ENCODE measurements at places on chromosomes 6 and 20. TPM values are rescaled to one million over a fixed set of nuclear protein-coding genes. Genes with fewer than 3 reads are reported as not detected.

DNA sequence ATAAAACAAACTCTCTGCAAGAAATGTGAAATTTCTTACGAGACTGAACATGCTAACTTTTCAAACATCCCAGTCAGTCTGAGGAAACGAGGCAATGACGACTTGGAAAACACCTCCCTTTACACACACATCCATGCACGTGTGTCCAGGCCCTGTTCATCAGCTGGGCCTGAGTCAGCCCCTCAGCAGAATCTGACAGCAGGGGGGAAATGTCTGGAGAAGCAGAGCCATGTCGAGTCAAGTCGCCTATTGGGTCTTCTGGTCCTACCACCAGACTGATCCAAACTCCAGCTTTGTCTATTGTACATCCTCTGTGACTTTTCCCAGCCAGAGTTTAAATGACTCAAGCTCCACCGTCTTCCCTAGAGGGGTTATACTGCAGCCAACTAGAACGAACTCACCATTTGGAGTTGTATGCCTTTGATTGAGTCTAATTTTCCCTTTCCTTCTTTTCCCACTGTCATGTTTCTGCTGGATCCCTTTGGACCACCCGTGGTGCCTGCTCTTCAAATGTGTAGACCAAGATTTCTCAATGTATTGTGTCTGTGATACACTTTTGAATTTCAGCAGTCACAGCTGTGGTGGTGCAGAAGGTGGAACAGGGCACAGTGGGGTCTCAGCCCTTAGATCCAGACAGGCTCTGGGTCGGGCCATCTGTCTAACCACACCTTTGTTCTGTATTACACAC lies 254.0 kb downstream of the CDC5L start:
- DNase-seq: no peak

GRCh38 chr20:41426086-41426830 lies 59.6 kb upstream of the EMILIN3 start:
- DNase-seq: no peak

Gene FAM135A
- 8.1 TPM for total RNA-seq

Gene TINAG
- total RNA-seq: not detected

DNA sequence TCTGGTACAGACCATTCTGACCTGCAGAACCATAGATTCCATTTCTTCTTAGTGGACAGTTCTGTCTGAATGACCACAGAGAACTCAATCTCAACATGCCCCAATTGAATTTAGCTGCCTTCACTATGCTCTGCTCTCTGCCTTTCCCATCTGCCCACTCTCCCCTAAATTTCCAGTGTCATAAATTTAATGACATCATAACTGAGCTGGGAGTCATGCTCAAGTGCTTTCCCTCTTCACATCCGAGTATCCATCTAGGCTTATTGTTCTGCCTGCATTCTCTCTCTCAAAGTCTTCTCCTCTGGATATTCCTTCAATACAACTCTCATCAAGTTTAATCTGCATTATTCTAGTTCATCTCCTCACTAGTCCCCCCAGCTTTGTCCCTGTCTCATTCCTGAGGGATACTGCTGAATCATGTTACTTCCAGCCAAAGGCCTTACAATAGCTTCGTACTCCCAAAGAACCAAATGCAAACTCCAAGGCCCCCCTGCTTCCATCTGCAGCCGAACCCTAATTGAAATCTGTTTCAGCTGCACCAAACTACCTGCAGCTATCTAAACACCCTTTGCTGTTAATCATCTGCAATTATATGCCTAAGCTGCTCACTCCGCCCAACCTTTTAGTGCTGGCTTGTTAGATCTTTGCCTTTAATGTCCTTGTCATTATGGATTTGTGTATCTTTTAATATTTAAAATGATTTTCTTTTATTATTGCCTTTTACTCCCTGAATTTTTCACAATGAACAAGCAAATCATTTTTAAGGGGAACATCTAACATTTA lies 46.1 kb downstream of the SLC35B3 start:
- DNase-seq: no peak

Gene LY6G6D
- total RNA-seq: not detected

GRCh38 chr6:128882991-128883611 lies at the start of gene LAMA2:
Gene LAMA2 (plus strand): TSS chr6:128883138. CDS start chr6:128883246, 108 bp downstream.
- DNase-seq: no peak

Gene PACSIN1
- total RNA-seq: 0.50 TPM

DNA sequence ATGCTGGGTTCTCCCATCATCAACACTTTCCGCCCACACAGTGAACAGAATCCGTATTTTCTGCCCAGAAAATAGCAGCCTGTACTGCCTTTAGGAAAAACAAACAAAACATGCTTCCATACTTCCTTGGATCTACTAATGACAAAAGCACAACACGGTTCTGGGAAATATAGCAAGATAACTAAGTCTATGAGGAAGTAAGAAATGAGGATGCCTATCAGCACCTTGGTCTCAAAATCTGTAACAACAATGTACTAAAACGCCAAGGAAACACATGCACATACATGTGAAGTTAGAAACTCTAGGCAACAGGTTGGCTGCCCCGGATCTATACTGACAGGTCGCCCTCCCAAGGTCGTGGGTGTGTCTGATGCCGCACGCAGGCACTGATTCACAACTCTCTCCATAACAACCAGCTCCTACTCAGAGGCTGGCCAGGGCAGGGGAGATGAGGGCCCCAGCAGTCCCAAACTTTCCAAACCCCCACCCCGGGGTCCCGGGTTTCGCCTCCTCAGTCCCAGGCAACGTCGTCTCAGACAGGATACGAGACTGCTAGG lies 710 bp downstream of the BTBD9 start:
- DNase-seq: peak; percentile 30

GRCh38 chr6:34235307-34236130 lies 1.2 kb upstream of the HMGA1 start:
- DNase-seq: peak; percentile 59

Gene ENPP4
- 2.9 TPM for total RNA-seq

Gene C20orf204
- total RNA-seq: 10.4 TPM

DNA sequence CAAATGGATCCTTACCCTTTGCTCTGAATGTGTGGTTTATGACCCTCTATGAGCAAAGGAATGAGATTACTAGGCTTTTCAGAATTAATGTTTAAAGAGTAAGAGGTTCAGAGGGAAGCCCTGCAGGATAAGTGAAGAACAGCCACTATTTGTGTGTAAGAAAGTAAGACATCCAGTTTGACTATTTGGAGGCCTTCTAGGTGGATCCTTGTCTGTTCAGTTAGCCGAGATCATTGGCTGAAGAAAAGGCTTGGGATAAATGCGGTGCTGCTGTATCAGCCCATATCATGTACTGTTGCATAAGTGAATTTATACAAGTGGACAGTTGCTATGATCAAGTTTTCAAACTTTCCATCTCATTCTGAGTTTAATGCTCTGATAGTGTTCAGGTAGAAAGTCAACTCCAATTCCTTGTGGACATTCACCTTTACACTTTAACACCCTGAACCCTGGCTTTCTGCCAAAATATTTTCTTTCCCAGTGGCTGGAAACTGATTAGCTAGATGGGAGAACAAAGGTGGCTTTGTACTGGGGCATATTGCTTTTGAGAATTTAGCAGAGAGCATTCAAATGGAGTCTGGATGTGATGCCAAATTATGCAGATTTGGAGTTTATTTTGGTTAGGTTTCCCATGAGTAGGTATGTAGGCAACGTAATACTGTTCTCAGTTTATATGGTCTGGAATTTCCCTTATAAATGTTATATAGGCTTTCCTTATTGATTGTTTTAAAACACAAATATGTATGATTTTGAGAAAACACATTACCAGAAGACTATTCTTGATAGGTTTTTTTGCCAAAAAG lies 15.0 kb downstream of the PARD6B start:
- no peak for DNase-seq

DNA sequence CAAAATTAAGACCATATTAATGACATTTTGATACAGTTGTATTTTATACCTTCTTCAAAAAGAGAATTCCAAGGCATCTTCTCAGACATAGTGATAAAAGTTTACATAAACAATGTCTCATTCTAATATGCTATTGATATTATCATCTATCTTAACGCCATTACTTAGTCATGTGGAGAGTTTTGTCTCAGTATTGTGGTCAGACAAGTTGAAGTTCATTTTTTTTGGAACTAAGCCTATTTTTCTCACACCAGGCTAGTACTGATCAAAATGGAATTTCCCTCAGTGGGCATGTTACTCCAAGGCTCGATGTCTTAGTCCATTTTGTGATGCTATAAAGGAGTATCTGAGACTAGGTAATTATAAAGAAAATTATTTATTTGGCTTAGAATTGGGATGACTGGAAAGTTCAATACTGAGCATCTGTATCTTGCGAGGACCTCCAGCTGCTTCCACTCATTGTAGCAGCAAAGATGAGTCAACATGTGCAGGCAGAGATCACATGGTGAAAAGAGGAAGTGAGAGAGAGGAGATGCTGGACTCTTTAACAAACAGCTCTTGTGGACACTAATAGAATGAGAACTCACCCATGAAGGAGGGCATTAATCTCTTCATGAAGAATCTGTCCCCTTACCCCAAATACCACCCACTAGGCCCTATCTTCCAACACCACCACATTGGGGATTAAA lies 825.5 kb upstream of the MANEA start:
- no peak for DNase-seq

Gene DDR1
- total RNA-seq: 5.6 TPM

DNA sequence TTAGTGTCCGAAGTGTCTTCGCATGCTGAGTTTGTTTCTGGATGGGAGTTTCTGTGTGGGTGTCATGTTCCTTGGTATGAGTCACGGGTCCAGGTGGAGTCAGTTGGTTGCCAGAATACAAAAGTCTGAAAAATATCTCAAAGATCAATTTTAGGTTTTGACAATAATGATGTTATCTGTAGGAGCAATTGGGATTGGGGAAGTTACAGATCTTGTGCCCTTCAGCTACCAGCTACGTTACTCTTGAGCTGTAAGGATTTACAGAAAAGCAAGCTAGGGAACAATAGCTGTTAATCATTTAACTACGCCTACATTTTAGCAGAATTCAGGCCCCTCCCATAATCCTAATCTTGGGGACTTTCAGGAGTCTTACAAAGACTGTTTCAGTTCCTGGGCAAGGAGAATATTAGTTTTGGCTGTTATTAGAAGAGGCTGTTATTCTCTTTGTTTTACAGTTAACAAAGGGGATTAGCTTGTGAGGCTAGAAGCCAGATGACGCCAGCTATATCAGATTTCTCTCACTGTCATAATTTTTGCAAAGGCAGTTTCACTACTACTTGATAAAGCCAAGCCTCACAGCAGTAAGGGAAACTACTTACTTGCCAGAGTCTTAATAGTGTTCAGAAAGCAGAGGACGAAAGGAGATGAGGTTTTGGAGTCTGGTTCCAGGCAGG lies 15.4 kb upstream of the SLC22A16 start:
- no peak for DNase-seq

Gene RXRB
- total RNA-seq: 64.4 TPM

Gene MOXD1
- total RNA-seq: not detected

GRCh38 chr20:16942756-16943155 lies 194.6 kb downstream of the OTOR start:
- no peak for DNase-seq

Gene RAD21L1
- not detected for total RNA-seq

Gene ASIP
- not detected for total RNA-seq

Gene CNKSR3
- not detected for total RNA-seq

- DNase-seq: no peak
Measured at GRCh38 chr6:148682252-148682651, 64.6 kb upstream of the UST start.

GRCh38 chr6:136335736-136336363 lies 46.2 kb upstream of the BCLAF1 start:
- no peak for DNase-seq

- DNase-seq: no peak
Measured at GRCh38 chr6:167828325-167828956, 1.7 kb downstream of the AFDN start.

- DNase-seq: no peak
Measured at GRCh38 chr6:12203001-12203400, 87.2 kb upstream of the EDN1 start.

- no peak for DNase-seq
Measured at GRCh38 chr6:81988871-81989270, 236.4 kb upstream of the TENT5A start.

DNA sequence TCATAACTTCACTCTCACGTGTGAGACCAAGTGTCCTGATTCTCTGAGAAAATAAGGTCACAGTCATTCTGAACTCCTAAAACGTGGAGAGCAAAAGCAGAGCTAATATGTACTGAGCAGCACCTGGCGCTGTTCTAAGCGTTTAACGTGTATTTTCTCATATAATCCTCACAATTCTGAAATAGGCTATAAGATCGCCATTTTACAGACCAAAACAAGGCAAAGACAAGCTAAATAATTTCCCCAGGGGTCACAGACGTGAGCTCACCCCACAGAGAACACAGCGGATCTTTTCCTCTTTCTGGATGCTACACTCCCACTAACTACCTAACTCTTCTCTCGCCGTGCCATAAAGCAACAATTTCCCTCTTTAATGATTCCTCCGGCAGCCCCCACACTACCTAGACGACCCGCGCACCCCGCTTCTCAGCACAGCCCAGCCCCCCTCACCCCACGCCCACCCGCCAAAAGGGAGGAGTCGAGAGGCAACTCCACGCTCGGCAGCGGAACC lies 636 bp downstream of the SUPT3H start:
- DNase-seq: no peak

GRCh38 chr6:23036406-23036983 lies 467.1 kb downstream of the HDGFL1 start:
- DNase-seq: no peak

DNA sequence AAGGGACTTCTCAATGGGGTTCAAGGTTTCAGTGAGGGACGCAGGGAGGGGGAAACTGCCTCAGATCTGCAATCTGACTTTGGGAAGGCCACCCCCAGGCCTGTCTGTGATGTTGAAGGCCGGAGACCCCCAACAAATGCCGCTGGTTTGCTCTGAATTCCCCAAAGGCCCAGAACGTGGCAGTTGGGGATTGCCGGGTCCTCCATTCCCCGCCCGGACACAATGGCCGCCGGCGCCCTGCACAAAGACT lies 326 bp upstream of the BCL2L1 start:
- no peak for DNase-seq

DNA sequence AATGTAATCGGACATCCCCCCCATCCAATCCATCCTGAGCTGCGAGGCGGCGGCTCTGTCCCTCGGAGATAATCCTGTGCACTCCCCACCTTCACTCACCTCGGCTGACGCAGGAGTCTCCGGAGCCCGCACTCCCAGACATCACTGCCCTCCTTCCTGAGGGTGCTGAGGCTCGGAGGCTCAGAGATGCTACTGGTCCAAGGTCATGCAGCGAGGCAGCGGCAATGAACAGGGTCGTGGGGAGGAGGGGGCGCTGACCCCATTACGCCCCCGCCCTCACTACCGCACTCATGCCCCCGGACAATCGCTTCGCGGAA lies 485 bp downstream of the ADISSP start:
- DNase-seq: no peak

Gene SAMD3
- total RNA-seq: 14.5 TPM

Gene SYNDIG1
- total RNA-seq: not detected
